Activated T-helper 2 cell treated with anti-CD3 and anti-CD28 coated beads, Interferon-gamma antibody, Interleukin-2, Interleukin-4, amounts not matched to agents 10 μg/mL and 5 μg/mL and 100 μg/mL, durations not matched to agents 14 hours and 24 hours and 36 hours (primary cell): ENCODE measurements at places on chromosomes 2 and 18. TPM values are rescaled to one million over a fixed set of nuclear protein-coding genes. Genes with fewer than 3 reads are reported as not detected.

DNA sequence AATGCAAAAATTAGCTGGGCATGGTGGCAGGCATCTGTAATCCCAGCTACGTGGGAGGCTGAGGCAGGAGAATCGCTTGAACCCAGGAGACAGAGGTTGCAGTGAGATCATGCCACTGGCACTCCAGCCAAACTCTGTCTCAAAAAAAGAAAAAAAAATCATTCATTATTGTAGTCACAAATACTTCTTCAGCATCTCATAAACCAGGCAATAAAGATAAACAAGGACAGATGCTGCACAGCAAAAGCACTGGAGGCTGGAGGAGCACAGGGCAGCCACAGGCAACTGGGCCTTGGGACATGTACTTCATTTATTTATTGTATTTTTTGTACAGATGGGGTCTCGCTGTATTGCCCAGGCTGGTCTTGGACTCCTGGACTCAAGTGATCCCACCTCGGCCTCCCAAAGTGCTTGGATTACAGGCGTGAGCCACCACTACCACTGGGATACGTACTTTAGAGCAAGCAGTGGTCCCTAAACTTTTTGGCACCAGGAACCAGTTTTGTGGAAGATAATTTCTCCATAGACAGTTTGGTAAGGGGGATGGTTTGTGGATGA is 16.8 kb upstream of the MAT2A start:
- no peak overlapping the region for H3K27ac ChIP-seq
- peaks cover 9% of the 10 kb centered on the region for H3K4me1 ChIP-seq
- H3K4me3 ChIP-seq, result no peak overlapping the region
- H3K27me3 ChIP-seq, result peaks cover 13% of the 10 kb centered on the region

DNA sequence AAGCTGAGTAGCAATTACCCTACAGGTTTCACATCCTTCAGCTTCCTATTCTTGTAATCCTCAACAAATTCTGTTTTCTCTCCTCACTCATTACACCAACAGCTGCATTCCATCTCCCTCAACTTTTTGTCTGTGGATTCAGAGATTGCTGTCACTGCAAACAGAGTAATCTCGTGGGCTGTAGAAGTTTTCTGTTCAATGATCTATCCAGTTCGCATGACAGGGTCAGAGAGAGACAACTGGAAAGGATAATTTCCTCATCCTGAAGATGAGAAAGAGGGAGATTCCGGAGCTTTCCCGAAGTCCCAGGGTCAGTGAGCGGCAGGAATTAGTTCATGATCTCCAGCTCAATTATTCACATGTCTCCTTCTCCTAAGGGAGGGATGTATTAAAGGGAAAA is 75.7 kb downstream of the MYO5B start:
- H3K27ac ChIP-seq, result no peak overlapping the region
- DNase-seq, result no peak
- H3K27me3 ChIP-seq, result peaks cover 9% of the 10 kb centered on the region
- H3K4me1 ChIP-seq, result no peaks in the 10 kb centered on the region

The GPR39 gene
- not detected in 2 replicates for total RNA-seq

GRCh38 chr18:75214766-75215510 is 4.3 kb downstream of the TSHZ1 start:
- no peak for DNase-seq
- peaks cover 43% of the 10 kb centered on the region for H3K4me1 ChIP-seq
- no peaks in the 10 kb centered on the region for H3K27me3 ChIP-seq
- H3K27ac ChIP-seq, result no peak overlapping the region

DNA sequence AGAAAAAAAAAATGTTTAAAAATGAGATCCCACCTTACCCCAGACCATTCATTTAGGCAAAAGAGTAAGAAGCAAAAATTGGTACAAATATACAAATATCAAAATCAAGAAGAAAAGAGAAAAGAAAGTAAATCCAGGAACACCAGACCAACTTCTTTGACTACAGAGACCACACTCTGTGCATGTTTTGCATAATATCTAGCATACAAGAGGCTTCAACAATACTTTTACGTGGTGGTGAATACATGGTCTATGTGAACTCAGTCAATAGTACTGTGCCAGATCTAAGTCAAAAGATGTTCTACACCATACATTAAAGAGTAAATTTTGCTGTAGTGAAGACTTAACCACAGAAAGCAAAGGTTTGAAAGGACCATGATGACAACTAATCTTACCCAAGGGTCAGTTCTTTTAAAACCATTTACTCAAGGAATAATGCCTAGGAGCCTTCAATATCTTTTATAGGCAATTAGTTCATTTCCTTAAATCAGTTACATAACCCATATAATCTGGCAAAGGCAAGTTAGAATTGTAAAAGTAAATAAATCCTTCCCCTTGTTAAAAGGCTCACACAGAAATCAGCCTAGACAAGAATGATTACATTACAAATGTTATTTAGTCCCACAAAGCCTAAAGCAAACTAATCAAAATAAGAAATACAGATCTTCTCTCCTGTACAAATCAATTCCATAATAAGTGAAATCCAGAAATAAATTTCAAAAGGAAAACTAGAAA is 115.2 kb downstream of the EXOC6B start:
- DNase-seq, result no peak
- H3K27me3 ChIP-seq, result no peaks in the 10 kb centered on the region
- no peaks in the 10 kb centered on the region for H3K36me3 ChIP-seq
- no peak overlapping the region for H3K4me3 ChIP-seq
- H3K4me1 ChIP-seq, result no peaks in the 10 kb centered on the region
- H3K27ac ChIP-seq, result no peak overlapping the region

DNA sequence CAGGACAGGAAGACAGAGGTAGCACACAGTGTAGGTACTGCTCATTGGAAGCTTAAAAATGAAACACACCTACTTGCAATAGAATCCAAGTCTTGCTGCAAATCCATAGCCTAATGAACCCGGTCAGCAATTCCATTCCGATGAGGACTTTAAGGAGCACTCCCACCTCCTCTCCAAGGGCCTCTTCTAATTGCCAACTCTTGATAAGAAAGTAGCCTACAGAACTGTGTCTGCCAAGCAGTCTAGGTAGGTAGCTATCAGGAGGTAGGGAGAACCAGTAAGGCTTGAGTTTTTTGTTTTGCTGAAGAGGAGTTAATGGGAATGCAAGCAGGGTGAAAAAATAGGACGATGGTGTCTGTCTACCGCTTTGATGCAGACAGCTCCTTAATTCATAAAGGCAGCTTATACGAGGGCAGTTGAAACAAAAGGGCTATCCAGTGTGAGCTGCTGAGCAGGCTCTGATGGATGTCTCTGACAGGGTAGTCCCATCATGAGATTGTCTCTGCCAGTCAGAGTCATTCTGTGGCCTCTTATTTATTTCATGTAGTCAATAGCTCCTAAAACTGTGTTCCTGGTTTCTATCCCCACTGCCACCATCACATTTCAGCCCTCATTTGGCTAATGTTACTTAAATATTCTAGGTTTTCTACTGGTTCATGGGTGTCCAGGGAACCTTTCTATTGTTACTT is 155.6 kb upstream of the DNMT3A start:
- no peak for DNase-seq
- H3K27ac ChIP-seq, result no peak overlapping the region
- no peaks in the 10 kb centered on the region for H3K27me3 ChIP-seq
- no peak overlapping the region for H3K4me3 ChIP-seq

The LINC00305 gene
- total RNA-seq, result not detected in 2 replicates

The SP3 gene
- 104 and 105 TPM in 2 replicates for total RNA-seq

DNA sequence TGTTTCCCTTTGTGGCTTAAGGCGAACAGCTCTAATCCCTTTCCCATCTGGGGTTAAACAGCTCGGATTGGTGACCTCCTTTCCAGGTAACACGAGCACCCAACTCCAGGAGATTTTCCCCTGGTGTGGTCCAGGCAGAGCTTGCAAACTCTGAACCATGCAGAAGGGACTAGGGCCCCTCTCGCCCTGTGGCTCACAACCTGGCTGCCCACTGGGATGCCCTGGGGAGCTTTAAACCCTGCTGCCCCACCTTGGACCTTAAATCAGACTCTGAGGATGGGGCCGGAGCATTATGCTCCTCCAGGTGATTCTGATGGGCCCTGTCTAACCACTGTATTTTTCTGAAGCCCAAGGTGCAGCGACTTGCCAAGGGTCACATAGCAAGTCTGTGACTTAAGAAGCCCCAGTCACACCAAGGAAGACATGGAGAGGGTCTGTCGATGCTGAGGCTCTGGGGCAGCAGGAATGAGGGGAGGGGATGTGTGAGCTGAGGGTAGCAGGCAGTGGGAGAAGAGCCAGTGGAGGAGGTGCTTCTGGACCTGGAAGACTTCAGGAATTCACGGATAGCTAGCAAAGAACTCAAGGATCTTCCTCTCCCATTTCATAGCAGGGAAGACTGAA is 5.9 kb downstream of the ARID5A start:
- peaks cover 70% of the 10 kb centered on the region for H3K4me1 ChIP-seq
- DNase-seq, result no peak
- H3K27ac ChIP-seq, result no peak overlapping the region
- H3K27me3 ChIP-seq, result no peaks in the 10 kb centered on the region

The BOLL gene
- not detected in 2 replicates for total RNA-seq

DNA sequence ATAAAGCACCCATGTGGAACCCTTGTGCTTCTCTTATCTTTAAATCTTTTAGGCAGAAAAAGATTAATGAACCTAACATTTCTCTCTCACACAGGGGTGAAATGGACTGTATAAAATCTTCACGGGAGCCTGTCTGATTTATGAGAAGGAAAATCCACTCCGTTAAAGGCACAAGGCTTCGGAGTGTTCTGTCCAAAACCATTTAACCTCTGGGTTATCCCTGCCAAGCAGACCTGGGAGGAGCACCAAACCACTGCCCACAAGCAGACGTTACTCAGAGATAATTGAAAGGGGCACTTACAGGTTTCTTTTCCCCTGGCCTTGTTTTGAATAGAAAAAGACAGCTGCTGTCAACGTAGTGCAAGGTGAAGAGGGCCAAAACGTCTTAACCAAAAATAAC is 184.4 kb upstream of the DOK6 start:
- DNase-seq, result no peak
- no peaks in the 10 kb centered on the region for H3K27me3 ChIP-seq
- no peaks in the 10 kb centered on the region for H3K4me1 ChIP-seq
- no peaks in the 10 kb centered on the region for H3K36me3 ChIP-seq
- H3K27ac ChIP-seq, result no peak overlapping the region

DNA sequence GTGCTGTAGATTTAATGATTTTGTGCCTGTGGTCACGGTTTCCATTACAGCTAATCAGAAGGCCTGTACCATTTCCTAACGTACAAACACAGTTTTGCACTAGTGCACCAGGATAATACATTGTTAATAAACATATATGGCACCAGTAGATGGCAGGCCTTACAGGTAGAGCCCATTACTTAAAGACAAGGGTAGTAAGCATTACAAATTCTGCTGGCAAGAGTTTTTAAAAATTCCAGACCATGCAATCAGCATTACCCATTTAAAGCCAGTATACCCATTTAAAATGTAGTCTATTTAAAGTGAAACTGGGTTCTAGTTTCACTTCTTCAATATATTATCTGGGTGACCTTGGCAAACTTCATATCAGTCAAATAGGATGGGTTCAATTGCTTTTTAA is 224.2 kb downstream of the NUP35 start:
- H3K27me3 ChIP-seq, result no peaks in the 10 kb centered on the region
- no peak for DNase-seq
- H3K4me1 ChIP-seq, result no peaks in the 10 kb centered on the region
- H3K27ac ChIP-seq, result no peak overlapping the region
- no peak overlapping the region for H3K4me3 ChIP-seq
- H3K36me3 ChIP-seq, result no peaks in the 10 kb centered on the region

DNA sequence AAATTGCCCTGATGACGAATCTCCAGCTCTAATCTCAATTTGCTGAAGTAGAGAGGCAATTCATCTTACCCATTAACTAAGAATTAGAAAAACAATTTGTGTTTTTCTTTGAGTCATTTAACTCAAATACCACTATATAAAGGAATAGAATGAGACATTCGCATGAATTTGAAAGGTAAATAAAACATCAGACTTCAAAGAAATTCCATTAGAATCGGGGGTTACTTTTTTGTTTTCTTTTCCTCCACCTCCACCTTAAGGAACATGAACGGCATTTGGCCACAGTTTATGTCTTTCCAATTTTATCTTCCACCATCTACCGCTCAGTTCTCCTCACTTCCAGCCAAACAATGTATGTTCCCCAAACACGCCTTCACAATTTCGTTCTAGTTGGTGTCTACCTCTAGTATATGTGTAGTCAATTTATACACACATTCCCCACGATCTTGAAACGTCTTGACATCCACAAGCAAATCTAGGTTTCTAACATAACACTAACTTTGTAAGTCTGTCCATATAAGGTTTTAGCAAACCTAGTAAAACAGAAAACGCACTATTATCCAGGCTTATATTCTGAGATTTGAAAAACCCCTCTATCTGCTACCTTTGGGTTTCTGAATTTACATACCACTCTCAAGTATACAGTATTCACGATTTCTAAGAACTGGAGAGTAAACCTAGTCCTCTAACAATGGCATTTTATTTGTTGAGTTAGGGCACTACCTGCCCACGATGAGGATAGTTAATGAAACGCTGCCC is 1.2 kb upstream of the SMCHD1 start:
- no peak for DNase-seq
- peaks cover 23% of the 10 kb centered on the region for H3K36me3 ChIP-seq
- H3K27ac ChIP-seq, result peak overlapping the region; percentile 95
- peaks cover 30% of the 10 kb centered on the region for H3K4me1 ChIP-seq
- H3K27me3 ChIP-seq, result peaks cover 5% of the 10 kb centered on the region

The MBD1 gene
- 78.4 and 79.7 TPM in 2 replicates for total RNA-seq

- peaks cover 34% of the 10 kb centered on the region for H3K4me1 ChIP-seq
- H3K27ac ChIP-seq, result no peak overlapping the region
- H3K27me3 ChIP-seq, result no peaks in the 10 kb centered on the region
Observed at GRCh38 chr2:64937687-64938491, 51.3 kb upstream of the SLC1A4 start.

DNA sequence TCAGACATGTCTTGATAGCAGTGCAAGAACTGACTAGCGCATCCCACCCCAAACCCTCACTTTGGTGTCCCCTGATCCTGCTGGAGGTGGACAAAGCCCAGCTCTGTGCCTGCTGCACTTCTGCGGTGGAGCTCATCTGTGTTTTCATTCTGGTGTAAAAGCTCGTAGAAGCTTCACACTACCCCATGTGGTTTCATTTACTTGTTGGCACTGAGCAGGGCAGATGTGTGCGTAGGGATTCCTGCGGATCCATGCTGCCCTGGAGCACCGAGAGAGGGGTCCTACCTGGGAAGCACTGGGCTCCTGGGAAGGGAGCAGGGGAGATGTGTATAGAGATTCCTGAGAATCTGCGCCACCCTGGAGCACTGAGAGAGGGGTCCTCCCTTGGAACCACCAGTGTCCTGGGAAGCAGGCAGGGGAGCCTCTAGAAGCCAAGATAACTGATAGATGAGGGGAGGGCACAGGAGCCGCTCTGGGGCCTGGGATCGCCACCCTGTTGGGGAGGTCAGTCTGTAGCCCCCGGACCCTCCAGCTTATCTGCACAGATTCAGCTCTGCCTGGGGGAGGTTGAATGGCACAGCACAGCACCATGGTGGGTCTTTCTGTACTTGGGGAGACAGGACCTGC is 106.9 kb upstream of the OTOS start:
- no peaks in the 10 kb centered on the region for H3K27me3 ChIP-seq
- no peaks in the 10 kb centered on the region for H3K36me3 ChIP-seq
- no peak overlapping the region for H3K27ac ChIP-seq
- H3K4me1 ChIP-seq, result no peaks in the 10 kb centered on the region

The NR4A2 gene
- total RNA-seq, result 22.1 and 24.0 TPM in 2 replicates
